ENCODE measurements at places on chromosomes 3 and 15.

DNA sequence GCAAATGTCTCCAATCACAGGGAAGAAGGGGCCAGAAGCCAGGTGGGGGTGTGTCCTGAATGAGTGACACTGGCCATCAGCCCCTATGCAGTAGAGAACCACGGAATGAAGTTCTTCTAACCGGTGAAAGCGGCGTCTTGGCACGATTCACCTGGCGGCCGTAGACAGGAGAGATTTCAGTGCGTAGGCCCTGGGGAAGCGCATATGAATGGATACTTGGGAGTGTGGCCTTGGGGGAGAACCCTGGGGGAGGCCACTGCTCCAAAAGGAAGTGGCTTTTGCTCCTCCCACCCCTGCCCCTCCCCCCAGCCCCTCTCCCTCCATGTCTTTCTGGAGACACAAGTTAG is 43.6 kb downstream of the RBPMS2 start:
- DNase-seq: no peak

- no peak for DNase-seq
Observed at GRCh38 chr15:82303956-82304777, 41.5 kb downstream of the SAXO2 start.

DNA sequence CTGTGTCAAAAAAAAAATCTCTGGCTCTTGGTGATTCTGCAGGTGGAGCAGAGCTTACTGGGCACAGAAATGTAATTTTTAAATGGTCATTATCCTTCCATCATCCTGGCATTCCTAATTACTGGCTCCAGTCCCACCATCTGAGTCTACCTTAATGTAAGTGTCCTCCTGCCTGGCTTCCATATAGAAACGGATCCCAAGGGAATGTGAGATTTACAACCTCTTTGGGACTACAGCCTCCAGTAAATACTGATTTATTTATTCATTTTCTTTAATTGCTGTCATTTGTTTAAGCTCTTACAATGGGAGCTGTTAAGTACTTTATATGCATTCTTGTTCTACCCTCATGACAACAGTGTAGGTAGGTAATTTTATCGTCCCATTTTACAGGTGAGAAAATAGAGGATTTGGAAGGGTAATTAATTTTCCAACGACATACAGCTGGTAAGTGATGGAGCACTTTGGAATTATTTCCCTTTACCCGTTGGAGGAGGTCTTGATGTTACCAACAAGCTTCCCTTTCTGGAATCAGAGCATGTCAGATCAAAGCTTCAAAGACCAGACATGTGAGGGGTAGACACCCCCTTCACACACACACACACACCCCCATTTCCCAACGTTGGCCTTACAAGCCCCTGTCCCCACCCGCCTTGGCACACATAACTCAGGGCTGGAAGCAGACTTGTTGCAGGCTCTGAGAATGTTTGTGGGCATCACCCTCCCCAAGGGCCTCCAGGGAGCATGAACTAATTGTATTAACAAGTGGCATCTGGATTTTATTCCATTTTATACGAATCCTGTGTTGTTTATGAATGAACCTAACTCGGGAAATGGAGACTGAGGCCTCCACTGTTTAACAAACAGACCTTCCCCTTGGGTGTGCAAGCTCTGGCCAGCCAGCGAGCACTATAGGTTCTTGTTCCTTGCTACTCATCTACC is 116.9 kb downstream of the ALDH1A2 start:
- DNase-seq: no peak

DNA sequence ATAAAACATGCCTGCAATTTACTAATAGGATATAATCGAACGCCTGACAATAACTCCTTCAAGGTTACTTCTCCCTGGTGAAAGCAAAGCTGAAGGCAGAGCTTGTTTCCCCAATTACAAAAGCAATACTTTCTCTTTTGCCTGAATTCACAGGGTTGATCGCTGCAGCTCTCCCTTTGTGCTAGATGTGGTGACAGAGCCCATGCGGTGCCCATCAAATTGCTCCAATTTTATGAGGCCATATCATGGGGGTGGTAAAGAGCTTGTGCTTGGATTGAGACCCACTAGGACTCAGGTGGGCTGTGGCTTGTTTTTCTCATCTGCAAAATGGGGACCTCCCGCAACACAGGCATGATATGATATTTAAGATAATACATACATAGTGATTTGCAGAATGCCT is 143.4 kb downstream of the GREM1 start:
- DNase-seq: no peak

GRCh38 chr3:97647441-97647982 is 117.0 kb upstream of the ARL6 start:
- DNase-seq: no peak

- no peak for DNase-seq
Observed at GRCh38 chr15:38398134-38398533, 55.8 kb upstream of the FAM98B start.

- no peak for DNase-seq
Observed at GRCh38 chr3:71873093-71873611, 88.2 kb upstream of the PROK2 start.

DNA sequence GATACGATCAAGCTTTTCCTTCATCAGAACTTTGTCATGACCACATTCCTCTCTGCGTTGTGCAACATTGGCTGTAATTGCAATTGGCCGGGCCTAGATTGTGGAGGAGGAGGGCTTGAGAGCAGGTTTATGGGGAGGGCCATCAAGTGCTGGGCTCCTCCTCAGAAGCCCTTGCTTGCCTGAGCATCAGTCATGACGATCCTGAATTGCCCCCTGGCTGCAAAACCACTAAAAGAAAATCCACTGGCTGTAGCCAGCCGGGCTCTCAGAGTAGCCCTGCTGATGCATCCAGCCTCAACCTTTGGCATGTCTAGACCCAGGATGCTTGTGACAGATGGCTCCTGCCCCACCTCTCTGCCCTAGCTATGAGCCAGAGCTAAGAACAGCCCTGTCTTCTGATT is 13.4 kb upstream of the TRH start:
- no peak for DNase-seq

DNA sequence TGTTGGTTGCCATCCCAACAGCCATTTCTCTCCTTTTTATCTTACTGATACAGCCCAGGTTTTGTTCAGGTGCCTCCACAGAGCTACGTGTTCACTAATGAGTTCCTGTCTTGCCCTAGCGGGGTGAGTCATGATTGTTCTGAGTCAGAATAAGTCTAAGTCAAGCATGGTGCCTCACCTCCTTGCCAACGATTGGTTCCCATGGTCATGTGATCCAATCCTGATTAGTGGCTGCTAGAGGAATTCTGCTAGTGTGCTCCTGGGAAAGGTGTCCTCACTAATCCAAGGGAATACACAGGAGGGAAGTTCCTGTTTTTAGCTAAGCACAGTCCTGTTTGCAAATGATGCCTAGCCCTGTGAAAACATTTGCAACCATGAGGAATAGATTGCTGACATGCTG is 99.8 kb downstream of the NSUN3 start:
- DNase-seq: peak; percentile 15

Measured in NCI-H2171 treated with DMSO at 0.1 percent for 48 hours (cell line).